Activated CD4-positive, CD25-positive, alpha-beta regulatory T cell (primary cell): ENCODE measurements at places on chromosomes 5 and 9.
A peak's percentile ranks its signal among the peaks of the same experiment; 100 is the strongest.

DNA sequence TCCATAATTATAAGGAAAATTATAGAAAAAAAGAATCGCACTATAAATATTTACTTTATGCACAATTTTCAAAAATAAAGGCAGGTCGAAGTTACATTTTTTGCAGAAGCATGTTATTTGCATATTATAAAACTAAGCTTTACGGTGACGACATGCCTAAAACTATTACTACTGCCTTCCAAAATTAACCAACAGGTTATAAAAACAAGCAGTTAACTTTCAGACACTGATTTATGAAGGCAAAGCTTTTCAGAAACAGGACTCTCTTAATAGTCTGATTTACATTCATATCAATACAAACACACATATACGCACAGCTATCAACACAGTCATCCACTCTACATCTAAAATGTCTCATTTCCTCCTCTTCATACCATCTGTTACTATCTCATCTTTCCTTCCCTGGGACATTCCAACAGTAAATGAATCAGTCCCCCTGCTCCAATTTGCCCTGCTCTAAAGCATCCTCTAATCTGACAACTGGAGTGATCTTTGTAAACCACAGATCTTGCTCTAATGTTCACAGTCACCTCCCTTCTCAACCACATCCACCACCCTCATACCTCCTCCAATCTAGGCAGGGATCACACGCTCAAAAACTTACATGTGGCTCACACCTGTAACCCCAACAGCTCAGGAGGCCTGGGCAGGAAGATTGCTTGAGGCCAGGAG, 21.6 kb downstream of the FBXW11 start:
- DNase-seq: no peak

GRCh38 chr5:61290791-61291210, 41.3 kb upstream of the ZSWIM6 start:
- no peak for DNase-seq

GRCh38 chr9:1051210-1051583, 1.0 kb downstream of the DMRT2 start:
- no peak for DNase-seq

DNA sequence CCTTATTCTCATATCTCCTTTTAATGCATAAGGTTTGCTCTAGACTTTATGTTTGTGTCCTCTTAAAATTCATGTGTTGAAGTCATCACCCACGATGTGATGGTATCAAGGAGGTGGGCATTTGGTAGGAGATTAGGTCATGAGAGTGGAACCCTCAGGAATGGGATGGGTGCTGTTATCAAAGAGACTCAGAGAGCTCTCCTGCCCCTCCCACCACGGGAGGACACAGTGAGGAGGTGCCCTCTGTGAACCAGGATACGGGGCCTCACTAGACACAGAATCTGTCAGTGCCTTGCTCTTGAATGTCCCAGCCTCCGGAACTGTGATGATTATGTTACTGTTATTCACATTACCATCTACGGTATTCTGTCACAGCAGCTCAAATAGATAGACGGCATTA, 359.0 kb downstream of the IRX1 start:
- DNase-seq: no peak

DNA sequence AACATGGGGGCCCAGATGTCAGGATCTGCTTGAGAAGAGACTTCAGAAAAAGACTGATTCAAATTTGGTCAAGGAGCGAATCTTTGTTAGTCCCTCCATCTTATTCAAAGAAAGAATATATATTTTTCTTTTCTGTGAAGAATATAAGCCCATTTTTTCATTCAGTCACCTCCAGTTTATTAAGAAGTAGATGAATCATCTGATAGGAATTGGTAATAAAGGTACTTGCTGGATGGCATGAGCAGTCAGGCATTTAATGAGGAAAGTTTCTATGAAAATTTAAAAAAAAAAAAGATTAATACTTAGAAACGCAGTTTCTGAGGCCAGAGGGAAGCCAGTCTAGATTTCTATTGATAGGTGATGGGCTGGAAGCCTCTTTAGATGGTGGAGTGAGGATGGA, 373.1 kb upstream of the SMC2 start:
- DNase-seq: no peak

GRCh38 chr5:114427204-114427603, 65.3 kb downstream of the KCNN2 start:
- DNase-seq: no peak

DNA sequence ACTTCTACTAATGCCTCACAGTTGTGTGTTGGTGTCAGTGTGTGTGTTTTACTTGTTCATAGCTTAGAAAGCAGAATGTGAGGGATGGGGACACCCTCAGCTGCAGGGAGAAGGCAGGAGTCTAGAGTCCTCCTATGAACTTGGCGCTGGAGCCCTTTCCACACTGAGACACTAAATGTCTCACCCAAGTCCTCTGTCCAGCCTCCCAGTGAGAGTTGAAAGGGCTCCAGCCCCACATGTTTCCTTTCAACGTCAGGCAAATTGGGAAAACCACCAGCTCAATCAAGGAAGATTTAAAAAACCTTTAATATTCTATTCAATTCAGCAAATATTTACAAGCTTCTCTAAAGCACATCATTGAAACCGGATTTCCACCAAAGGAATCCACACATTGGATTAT, 167.6 kb upstream of the MSX2 start:
- no peak for DNase-seq

GRCh38 chr5:121979691-121980090, 17.9 kb downstream of the SRFBP1 start:
- no peak for DNase-seq

DNA sequence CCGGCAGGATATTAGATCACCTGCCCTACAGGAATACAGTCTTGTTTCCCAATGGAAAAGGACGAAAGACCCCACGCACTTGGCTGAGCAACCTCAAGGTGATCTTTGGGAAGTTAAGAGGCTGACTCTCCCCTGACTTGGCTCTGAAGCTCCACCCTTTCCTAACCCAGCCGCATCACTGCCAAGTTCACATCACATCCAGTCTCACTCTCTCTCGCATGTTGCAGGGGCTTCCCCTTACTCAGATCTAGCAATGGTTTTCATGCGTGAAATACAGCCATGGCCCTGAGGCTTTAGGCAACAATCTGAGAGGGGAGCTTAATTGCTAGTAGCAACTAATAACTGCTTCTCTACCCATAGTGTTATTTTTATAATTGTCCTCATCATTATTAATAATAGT, 211.6 kb downstream of the DOCK8 start:
- no peak for DNase-seq

DNA sequence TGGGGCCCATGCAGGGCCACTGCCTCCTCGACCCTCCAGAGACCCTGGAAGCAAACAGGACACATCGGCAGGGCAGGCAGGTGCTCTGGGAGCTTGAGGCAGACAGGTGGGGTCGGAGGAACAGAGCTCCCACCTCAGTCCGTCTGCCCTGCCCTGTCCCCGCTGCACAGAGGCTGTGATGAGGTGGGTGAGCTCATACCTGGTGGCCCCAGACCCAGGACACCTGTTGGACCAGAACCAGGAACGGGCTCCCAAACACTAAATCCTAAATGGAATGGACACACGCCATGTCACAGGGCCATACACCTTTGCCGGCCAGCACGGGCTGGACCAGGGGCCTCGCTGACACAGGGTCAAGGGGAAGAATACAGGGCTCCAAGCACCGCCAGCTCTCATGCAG, 5.5 kb downstream of the SOHLH1 start:
- no peak for DNase-seq

GRCh38 chr9:106284296-106284695, 578.7 kb upstream of the ZNF462 start:
- DNase-seq: no peak

DNA sequence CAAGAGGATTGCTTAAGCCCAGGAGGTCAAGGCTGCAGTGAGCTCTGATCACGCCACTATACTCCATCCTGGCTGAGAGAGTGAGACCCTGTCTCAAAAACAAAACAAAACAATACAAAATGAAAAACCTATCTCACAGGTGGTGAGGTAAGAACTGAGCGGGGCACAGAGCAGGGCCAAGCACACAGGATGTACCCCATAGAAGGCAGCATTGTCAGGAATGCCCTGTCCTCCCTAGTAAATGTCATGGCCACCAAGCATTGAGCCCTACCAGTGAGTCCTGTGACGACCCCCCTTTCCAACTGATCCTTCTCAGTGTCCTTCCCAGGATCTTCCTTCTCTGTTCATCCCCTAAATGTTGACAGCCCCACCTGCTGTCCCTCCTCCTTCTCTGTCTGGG, 44.6 kb upstream of the ALDH1B1 start:
- no peak for DNase-seq

- DNase-seq: no peak
These were observed 7.6 kb upstream of the OTP start for GRCh38 chr5:77645995-77646639.

DNA sequence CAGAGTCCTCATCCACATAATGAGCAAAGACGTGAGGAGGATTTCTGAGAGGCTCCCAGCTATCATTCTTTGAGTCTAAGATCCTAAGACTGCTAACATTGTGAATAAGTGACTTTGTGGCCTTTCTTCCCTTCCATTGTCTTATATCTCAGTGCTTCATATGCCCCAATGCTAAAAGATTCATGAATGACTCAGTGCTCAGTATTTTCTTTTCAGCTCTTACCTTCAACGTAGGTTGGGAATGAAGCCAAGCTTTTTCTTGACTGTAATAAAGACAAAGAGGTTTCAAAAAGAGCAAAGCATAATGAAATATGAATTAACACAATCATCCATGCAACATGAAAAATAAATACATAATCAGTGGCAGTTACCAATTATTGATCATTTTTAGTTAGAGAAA, 146.4 kb downstream of the ENTREP1 start:
- no peak for DNase-seq

GRCh38 chr5:132180134-132180745, 47.4 kb downstream of the P4HA2 start:
- no peak for DNase-seq

- no peak for DNase-seq
These were observed 99.4 kb upstream of the CTNND2 start for GRCh38 chr5:12003680-12004079.

DNA sequence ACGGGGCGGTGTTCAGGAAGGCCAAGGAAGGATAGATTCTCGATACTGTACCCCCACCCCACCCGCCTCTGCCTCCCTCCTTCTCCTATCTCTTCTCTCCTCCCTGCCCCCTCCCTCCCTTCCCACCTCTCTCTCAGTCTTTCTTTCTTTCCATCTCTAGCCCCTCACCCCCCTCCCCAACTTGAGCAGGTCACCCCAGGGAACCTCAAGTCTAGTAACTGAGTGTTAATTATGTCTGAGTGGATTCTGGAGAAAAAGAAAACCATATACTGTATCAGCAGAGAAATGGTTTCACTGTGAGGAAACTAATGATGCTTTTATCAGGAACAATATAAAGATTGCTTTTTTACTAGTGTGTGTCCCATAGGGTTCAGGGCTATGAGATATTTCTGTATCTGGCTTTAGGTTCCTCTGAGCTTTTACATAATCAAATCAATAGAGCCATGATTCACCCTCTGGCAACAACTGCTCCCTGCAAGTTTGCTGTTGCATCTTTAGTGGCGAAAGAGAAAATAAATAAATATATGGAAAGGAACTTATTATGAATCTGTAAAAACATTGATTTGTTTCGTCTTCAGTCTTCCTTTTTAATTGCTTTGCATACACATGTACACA, 639.7 kb downstream of the CCDC171 start:
- no peak for DNase-seq

DNA sequence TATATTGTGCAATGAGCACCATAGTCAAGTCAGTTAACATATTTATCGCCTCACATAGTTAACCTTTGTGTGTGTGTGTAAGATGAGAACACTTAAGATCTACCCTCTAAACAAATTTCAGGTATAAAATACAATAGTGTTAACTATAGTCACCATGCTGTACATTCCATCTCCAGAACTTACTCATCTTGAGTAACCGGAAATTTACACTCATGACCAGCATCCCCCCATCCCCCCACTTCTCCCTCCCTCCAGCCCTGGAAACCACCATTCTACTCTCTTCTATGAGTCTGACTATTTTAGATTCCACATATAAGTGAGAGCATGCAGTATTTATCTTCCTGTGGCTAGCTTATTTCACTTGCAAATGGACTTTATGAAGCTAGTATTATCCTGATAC, 40.3 kb downstream of the ZNF354A start:
- no peak for DNase-seq

GRCh38 chr5:68215898-68216244, 315 bp downstream of the PIK3R1 start:
- peak; percentile 82 for DNase-seq

DNA sequence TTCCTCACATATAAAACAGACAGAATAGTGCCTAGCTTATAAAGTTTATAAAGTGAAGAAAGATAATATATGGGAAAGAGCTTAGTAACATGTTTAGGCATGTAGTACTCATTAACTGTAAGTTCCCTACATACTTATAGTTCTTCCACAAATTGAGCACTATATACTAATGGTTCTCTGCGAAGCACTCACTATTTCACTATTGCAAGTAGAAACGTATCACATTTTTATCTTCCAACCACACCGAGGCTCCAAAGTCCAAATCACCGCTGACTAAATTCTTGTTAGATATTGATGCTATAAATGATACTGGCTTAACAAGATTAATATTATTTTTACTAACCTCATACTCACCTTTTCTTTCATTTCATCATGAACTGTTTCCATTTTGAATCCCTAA, 61.0 kb downstream of the FBXW11 start:
- DNase-seq: no peak

DNA sequence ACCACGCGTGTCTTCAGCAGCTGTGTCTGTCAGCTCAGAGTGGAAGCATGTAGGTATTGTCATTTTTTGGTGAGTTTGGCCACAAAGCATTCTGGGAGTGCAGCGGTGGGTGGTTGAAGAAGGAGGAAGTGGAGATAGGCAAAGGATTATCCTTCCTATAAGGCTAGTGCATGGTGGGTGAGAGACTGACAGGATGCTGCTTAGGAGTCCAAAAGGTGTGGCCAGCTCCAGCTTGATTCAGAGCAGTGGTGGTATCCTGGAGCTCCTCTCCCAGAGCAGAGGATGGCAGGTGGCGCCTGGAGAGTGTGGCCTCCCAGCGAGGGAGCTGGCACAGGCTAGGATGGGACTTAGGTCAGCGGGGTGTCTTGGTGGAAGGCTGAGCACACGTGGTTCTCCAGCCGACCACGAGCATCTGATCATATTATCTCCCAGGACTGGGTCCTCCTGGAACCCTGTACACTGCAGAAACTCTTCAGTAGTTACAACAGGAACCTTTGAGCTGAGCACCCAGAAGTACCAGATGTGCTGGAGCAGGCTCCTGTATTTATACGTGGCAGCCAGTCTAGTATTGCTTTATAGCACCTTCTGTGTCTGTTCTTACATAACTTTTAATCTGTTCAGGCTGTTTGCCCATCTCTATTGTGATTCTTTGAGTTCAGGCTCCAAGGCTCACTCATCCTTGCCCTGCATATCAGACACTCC, 29.6 kb downstream of the MAML1 start:
- no peak for DNase-seq

DNA sequence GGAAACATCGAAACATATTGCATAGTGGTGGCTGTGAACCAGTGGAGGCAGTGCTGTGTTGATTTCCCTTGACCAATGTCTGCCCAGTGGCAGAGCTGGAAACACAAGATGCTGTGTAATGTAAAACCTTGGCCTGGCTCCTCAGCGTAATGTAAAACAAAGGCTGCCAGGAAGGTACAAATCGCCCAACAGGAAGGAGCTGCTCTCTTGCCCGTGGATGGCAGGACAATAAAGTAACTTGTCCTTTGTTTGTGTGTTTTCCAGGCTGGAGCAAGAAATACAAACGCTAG, 143.4 kb downstream of the PALM2AKAP2 start:
- no peak for DNase-seq
